ENCODE measurements at places on chromosomes 6 and 20. TPM values are rescaled to one million over a fixed set of nuclear protein-coding genes. Genes with fewer than 3 reads are reported as not detected.
A peak's percentile ranks its signal among the peaks of the same experiment; 100 is the strongest.

The ZNF831 gene
- not detected for total RNA-seq

The ADAM33 gene
- total RNA-seq = not detected

The EMILIN3 gene
- total RNA-seq = 0.71 TPM

The SPATA25 gene
- total RNA-seq = 1.0 TPM

The LAMA4 gene
- total RNA-seq = 2.3 TPM

The IP6K3 gene
- total RNA-seq = 42.6 TPM

DNA sequence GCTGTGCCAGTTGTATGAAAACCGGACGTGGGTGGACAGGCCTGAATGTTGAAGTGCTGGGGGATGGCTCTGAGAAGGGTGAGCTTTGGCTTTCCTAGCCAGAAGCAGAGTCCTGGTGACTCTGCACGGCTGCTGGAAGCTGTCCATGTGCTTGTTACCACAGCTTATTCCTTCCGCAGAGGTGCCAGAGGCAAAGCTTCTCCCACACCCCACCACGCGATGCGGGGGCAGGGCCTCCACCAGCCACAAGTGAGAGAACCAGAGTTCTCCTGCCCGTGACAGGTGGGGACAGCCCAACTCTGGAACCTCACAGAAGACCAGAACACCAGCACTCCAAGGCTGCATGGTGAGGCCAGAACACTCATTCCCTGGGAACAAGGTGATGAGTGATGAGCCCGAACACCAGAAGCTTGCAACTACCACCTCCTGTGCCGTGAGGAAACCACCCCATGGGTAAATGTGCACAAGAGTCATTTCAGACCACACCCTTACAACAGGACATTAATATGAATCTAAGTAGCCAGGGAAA, 36.7 kb downstream of the JAG1 start:
- DNase-seq = no peak

- DNase-seq = peak; percentile 72
Measured at GRCh38 chr6:89122625-89123024, 4.8 kb upstream of the SRSF12 start.

- DNase-seq = no peak
Measured at GRCh38 chr6:118825661-118826060, 68.3 kb upstream of the ASF1A start.

DNA sequence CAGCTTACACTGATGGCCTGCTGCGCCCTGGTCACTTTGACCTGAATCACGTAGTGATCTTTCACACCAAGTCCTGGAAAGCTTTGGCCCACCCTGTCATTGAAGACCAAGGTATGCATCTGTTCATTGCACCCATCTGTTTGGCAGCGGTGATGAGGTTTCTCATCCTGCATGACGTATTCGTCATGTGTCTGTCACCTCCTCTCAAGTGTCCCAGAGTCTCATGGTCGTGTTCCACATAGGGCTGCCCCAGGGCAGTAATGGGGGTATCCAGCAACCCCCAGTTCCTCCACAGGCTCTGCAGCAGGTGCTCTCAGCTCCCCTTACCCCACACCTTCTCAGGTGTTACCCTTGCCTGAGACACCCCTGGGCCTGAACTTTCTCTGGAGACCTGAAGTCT, 104.1 kb downstream of the SYNDIG1 start:
- no peak for DNase-seq

DNA sequence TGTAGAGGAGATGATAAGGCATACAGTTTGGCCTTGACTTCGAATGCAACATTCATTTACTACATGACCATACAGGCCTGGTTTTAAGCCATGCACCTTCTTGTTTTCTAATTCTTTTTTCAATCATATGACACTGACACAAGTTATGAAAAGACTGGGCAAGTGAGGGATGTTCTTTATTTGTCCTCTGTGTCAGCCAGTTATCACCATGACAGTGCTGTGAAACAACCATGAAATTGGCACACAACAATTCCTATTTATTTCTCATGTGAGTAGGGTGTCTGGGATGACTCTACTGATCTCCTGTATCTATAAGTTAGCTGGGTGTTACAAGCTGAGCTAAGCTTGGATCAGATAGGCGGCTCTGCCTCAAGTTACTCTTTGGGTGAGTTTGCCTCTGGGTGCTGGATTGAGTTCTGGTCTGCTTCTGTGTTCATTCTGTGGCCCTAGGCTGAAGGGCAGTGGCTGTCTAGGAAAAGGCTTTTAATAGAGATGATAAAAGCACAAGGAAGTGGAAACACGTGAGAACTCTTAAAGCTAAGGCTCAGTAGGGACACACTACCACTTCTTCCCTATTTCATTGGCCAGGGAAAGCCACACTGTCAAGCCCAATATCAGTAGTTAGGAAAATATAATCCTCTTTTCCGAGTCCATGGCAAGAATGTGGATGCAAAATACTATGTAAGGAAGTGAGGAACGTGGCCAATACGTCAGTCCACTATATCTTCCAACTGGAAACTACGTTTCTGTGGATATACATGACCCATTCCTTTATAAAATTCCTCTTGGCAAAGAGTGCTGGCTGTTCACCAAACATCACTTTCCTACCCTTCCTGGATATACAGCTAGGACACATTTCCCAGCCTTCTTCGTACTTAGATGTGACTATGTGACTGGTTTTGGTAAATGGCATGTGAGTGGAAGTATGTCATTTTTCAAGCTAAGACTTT, 126.2 kb upstream of the RNF24 start:
- DNase-seq = no peak
